ENCODE measurements at places on chromosomes 1 and 21.
A peak's percentile ranks its signal among the peaks of the same experiment; 100 is the strongest.

DNA sequence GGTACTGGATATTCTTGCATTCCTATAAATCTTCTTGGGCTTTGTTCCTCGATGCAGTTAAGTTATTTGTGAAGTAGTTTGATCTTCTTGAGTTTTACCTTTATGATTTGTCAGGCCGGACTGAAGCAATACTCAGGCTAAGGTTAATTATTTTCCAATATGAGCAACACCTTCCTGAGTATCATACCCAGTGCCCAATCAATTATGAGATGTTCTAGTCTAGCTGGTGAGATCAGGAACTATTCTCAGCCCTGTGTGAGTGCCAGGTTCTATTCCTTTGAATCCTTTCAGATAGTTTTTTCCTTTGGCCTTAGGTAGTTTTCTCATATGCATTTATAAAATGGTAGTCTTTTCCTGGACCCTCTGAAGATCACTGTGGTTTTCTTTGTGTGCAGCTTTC lies 92.5 kb downstream of the SCMH1 start:
- no peak for DNase-seq

GRCh38 chr1:181490276-181490675 lies 7.0 kb downstream of the CACNA1E start:
- no peak for DNase-seq

- no peak for DNase-seq
Measured at GRCh38 chr21:27036736-27037301, 69.9 kb upstream of the ADAMTS5 start.

- peak; percentile 44 for DNase-seq
Measured at GRCh38 chr1:116373431-116374352, 648 bp downstream of the ATP1A1 start.

GRCh38 chr21:43895196-43895595 lies 30.2 kb downstream of the AGPAT3 start:
- DNase-seq, result no peak

DNA sequence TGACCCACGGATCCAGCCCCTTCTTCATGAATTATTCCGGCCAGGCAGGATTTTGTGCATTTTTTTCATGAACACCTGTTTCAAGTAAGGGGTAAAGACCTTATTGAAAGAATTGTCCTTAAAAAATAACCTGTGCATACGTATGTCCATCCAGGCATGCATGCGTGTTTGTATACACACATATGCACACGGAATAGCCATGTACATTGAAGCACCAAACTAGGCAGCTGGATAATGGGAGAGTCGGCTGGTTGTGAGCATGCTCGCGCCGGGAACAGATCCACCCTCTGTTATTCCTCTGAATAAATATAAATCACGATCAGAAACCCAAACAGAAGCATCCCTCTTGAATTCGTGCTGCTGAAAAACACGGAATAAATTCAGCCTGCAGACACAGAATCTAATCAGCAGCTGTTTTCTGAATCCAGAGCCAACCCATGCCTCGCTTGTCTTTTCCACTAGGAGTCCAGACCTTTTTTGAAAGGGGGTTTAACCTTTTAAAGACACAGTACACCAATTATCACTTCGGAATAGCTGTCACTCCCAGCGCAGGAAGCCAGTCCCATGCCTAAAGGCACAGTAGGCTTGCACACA lies at the start of gene HIVEP3:
Gene HIVEP3, minus strand, starts transcription at position 473 of the 594 bp plus-strand sequence.
- no peak for DNase-seq

DNA sequence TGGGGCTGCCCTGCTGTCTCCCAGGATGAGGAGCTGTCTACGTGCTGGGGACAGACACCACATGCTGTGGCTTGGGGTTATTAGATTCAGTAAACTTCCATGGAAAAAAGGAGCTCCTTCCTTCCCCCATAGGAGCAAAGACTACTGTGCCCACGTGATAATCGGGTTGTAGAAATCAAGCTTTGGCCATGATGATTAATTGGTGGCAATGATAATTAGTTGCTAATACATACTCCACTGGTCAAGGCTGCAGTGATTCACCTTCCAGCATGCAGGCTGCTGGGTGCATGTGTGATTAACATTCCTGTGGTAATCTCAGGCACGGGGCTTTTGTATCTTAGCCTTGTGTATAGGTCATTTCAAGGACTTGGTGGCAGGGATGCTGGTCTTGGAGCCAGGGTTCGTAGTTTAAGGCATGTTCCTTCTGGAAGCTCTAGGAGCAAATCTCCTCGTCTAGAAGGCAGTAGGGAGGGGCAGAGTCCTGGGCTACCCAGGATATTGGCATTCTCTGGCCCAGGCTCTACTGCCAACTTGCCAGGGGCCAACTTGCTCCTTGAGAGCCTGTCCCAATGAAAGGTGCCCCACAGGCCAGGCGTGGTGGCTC lies 41.4 kb downstream of the TMCO4 start:
- DNase-seq, result no peak

GRCh38 chr1:197285526-197286205 lies 17.6 kb downstream of the CRB1 start:
- DNase-seq, result no peak

DNA sequence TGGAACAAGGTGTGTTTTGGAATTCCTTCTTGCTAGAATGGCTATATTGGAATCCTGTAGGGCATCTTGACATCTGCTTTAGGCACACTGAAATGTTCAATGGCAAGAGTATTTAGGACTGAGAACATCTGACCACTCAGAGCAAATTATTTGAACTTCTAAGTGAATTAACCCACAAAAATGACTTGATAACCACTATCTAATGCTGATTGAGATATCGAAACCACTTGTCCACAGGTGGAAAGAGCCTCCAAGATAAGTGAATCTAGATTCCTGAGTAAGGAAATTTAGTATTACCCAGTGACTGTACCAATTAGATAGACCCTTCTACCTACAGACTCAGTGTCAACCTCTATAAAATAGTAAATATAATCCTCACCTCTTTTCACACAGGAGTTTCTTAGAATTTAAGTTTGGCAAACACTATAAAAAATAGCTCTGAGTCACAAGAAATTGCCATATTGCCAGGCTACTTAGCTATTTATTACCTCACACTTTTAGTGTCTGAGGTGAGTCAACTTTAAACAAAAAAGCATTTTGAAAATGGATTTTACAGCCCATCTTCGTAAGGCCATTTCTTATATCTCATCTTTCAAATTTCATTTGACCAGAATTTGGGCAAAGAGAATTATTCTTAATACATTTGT lies 421.8 kb downstream of the PTBP2 start:
- no peak for DNase-seq

GRCh38 chr21:39613041-39613934 lies 548 bp downstream of the B3GALT5 start:
- no peak for DNase-seq

DNA sequence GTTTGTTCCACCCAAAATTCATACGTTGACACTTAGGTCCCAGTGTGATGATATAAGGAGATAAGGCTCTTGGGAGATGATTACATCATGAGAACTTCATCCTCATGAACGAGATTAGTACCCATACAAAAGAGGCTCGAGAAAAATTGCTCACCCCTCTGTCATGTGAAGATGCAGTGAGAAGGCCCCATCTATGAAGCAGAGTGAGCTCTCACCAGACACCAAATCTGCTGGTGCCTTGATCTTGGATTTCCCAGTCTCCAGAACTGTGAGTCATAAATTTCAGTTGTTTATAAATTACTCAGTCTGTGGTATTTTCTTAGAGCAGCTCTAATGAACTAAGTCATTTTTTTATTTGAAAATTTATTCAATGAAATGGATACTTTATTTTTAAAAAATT lies 42.6 kb upstream of the USP25 start:
- DNase-seq, result no peak

GRCh38 chr1:186960861-186961260 lies 132.1 kb downstream of the PLA2G4A start:
- no peak for DNase-seq

- no peak for DNase-seq
Measured at GRCh38 chr1:211715971-211716370, 40.5 kb upstream of the NEK2 start.

- DNase-seq, result no peak
Measured at GRCh38 chr1:111227851-111228747, 586 bp downstream of the CHI3L2 start.

DNA sequence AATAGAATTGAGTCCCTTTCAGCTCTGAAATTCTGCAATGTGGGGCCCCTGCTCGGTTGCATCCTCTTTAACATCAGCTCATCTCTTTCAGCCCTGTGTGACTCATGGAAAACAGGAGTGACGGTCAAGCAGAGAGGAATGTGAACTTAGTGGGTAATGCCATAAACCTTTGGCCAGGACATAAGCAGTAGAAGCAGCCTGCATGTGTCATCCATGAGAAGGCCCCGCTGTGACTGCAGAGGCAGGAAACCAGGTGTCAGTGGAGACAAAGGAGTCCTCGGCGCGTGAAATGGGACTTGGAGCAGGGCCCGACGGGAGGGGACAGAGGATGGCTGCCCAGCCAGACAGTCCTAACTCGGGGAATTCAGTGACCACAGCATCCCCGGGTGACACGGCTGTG lies 21.1 kb upstream of the EPHB2 start:
- no peak for DNase-seq

DNA sequence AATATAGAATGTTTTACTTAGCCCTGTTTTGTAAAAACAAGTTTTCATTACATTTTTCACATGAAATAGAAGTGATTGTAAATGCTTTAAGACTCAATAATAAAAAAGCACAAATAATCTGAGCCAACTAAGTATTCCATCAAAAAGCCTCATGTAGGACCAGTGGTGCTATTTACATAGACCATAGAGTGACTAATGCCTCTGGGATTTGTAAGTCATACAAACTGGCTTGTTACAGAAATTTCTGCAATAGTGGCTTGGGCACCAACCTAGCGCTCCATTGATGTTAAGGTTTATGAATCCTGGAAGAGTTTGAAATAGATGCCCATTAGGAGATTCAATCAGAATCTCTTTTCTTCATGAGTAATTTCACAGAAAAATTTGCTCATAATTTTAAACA lies 31.9 kb downstream of the ZMYM1 start:
- no peak for DNase-seq

GRCh38 chr1:241215203-241215602 lies 141.8 kb downstream of the RGS7 start:
- no peak for DNase-seq

DNA sequence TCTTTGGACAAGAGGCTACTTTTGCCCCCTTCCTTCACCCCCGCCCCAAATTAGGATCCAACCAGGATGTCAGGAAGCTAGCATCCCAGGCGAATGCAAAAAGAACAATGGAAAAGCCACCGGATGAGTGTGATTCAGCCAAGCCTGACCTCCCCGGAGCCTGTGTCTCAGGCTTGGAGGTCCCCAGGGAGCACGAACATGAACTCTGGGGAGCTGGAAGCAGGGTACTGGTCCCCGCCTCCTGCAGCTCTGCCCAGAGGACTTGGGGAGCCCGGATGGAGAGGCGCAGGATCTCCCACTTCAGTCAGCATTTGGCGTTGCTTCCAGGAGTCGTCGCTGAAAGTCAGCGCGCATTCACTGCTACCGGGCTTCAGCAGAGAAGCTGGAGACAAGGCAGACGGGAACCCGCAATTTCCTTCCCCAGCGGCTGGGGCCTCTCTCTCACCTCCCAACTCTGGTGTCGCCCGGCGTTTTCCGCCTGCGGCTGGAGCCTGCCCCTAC lies 1.8 kb upstream of the TBX15 start:
- DNase-seq, result no peak

GRCh38 chr1:97783751-97784150 lies 137.1 kb downstream of the DPYD start:
- DNase-seq, result no peak

GRCh38 chr21:45308194-45309068 lies 20.7 kb upstream of the POFUT2 start:
- no peak for DNase-seq

- DNase-seq, result no peak
Measured at GRCh38 chr1:193590102-193590501, 403.7 kb upstream of the B3GALT2 start.

DNA sequence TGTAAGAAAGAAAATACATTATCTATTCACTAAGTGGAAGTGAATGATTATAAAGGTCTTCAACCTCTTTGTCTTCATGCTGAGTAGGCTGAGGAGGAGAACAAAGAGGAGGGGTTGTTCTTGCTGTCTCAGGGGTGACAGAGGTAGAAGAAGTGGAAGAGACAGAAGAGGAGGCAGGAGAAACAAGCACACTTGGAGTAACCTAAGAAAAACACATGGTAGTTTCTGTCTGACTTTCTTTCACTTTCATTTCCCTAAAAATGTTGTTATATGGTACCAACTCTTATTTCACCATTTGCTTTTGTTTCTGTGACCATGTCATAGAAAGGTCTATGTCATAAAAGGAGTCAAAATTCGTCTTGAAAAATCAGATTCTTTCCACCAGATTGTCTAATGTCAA lies 696.6 kb upstream of the BRINP3 start:
- DNase-seq, result no peak

DNA sequence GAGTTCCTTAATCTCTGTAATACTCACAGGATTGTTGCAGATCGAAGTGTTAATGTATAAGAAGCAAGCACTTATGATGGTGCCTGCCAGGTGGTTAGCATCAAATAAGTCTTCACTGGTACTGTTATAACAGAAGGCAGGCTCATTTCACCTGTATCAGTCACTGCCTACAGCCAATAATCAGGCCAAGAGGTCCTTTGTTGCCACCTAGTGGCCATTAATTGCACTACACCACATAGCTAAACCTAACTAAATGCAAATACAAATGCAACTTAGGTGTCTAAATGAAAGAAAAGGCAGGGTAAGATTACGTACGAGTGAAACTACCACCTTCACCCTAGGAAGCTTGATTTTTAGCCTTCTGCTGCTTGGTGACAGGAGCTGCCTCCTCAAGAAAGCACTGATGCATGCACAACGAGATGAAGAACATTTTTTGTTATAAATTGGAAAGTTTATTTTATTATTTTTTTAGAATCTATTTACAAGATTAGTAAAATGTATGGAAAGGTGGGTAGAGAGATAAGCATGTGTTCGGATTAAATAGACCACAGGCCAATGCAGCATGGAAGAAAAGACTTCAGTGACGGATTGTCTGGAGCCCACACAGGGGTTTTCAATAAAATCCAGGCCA lies 334.8 kb upstream of the CAMK1G start:
- DNase-seq, result no peak

- no peak for DNase-seq
Measured at GRCh38 chr1:87928623-87929022, 599.9 kb downstream of the LMO4 start.

GRCh38 chr1:26848941-26849774 lies 13.8 kb upstream of the SFN start:
- no peak for DNase-seq

- DNase-seq, result no peak
Measured at GRCh38 chr1:113812661-113813135, 422 bp upstream of the RSBN1 start.

DNA sequence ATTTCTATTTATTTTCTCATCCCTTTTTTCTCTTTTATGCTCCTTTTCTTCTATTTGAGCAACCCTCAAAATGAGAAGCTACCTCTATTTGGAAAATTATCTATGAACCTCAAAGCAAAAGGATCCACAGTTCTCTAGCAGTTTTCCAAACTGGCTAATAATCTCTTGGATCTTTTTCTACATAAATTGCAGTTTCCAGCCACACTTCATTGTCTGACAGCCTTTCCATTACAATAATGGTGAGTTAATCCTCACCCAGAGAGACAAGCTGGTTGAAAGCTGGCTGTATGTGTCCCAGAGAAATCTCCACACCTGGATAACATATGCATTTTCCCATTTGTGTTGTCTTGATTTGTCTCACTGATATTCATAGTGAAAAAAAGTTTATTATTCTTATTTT lies 16.5 kb upstream of the HSD17B7 start:
- no peak for DNase-seq

GRCh38 chr1:65910432-65910831 lies 117.7 kb downstream of the PDE4B start:
- DNase-seq, result no peak

- no peak for DNase-seq
Measured at GRCh38 chr1:4344065-4344732, 310.2 kb upstream of the AJAP1 start.
